ENCODE measurements at places on chromosomes 1 and 21.

GRCh38 chr1:197307136-197307535, 39.1 kb downstream of the CRB1 start:
- H3K27ac ChIP-seq: no peak overlapping the region
- DNase-seq: no peak
- H3K4me1 ChIP-seq: no peaks in the 10 kb centered on the region
- H3K27me3 ChIP-seq: peaks cover 3% of the 10 kb centered on the region

DNA sequence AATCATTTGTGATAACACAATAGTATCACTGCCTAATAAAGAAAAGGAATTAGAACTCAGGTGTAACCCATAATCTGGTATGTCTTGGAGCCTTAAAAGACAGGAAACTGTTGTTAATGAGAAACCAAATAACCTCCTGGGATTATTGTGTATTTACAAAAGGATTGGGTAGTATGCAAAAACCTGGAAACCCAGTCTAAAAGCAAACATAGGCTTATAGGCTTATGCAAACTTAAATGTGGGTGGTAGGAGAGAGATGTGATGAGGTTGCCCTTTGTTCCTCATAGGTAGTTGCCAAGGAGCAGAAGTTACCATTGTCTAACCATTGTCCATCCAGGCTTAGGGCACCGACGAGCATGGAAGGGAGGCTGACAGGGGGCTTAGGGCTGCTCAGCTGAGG, 165.8 kb downstream of the AK5 start:
- H3K27me3 ChIP-seq: peaks cover 7% of the 10 kb centered on the region
- H3K4me3 ChIP-seq: no peak overlapping the region
- no peak overlapping the region for H3K27ac ChIP-seq

DNA sequence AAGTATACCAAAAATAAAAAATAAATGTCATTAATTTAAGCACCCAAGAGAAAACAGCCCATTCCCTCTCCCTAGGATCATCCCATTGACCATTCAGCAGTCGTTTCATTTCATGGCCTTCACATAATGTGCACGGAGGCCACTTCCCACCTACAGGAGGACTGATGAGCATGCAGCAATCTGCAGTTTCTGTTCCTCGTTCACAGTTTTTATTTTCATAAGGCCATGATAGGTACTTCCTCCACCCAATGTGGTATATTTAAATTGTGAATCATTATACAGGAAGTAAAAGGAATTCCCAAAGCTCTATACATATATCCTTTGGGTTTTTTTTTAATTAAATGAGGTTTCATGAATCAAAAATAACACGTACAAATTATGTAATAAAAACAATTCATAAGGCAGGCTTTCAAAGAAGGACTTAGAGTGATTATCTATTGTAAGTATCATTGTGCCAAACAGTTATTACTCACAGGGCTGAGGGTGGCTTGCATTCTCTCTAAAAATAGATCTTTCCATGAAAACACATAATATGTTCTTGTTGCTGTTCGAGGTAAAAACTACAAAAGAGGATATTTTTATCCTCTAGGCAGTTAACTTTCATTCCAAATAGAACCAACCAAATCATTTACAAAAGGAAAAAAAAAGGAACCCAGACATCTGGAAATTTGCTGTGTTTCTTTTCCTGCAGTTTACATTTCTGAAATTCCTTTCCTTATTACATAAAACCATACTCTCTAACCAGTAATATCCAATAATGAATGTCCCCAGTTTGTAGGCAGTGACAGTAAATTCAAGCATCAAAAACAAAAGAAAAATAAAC, 27.5 kb upstream of the SLC44A3 start:
- H3K4me3 ChIP-seq: no peak overlapping the region
- DNase-seq: peak; percentile 14
- no peaks in the 10 kb centered on the region for H3K27me3 ChIP-seq
- H3K4me1 ChIP-seq: peaks cover 27% of the 10 kb centered on the region
- peak overlapping the region; percentile 56 for H3K27ac ChIP-seq

DNA sequence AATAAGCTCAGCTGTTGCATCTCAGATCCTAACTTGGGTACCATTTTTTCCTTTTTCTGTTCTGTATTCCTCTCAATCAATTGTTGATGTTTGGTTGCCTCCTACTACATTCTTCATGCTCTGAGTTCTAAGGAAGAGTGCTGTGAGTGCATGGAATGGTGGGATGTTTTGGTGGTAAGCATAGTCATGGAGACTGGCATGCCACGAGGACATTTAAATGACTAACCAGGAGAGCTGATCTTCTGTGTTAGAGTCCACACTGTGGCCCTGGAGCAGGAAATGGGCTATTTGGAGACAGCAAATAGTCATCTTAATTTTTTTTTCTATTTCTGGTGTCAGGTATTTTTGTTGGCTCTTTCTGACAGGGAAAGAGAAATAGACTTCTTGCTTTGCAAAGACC, 69.5 kb upstream of the HSD17B7 start:
- H3K4me3 ChIP-seq: no peak overlapping the region
- no peak for DNase-seq
- H3K27me3 ChIP-seq: no peaks in the 10 kb centered on the region
- H3K27ac ChIP-seq: no peak overlapping the region
- H3K36me3 ChIP-seq: no peaks in the 10 kb centered on the region

DNA sequence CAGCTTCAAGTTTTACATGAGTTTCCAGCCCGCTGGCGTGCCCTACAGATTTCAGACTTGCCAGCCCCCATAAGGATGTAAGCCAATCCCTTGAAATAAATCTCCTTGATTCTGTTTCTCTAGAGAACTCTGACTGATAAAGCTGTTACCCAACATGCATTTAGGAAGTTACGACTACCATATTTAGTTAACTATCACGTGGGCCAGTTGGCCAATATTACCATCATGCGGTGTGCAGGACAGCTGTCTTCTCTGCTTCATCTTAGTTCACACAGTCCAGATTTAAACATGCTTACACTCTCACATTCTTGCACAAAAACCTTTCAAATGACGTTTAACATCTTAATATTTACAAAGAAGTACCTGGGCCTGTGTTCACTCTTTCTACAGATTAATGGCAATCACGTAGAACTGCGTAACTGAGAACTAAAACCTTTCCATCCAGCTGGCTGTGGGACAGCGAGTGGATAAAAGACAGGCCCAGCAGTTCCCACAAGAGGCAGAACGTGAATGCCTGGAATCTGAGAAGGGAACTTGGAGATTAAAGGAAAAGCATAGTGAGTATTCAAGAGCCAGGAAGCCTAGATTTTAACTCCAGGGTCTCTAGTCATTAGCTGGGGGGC, 20.8 kb downstream of the FAM177B start:
- H3K27me3 ChIP-seq: no peaks in the 10 kb centered on the region
- DNase-seq: no peak
- H3K27ac ChIP-seq: no peak overlapping the region

DNA sequence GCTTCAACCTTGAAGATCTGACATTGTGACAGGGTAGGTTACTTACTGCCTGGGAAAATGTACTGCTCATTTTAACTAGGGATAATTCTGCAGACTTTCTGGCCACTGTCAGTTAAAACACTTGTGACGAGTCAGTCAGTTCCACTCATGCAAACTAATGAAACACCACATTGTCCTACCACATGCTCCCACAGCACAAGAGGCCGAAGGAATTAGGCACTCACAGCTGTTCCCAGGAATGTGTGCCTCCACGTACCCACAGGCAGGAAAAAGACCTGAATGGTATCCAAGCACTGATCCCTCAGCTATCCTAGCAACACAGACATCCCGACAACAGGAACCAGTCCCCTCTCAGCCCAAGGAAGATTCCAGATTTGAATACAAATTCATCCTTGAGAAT, 12.3 kb downstream of the BCAR3 start:
- H3K36me3 ChIP-seq: peaks cover 8% of the 10 kb centered on the region
- peaks cover 5% of the 10 kb centered on the region for H3K4me1 ChIP-seq
- H3K27me3 ChIP-seq: no peaks in the 10 kb centered on the region
- no peak overlapping the region for H3K27ac ChIP-seq

- no peaks in the 10 kb centered on the region for H3K27me3 ChIP-seq
- H3K27ac ChIP-seq: no peak overlapping the region
- no peak overlapping the region for H3K4me3 ChIP-seq
- H3K36me3 ChIP-seq: peaks cover 2% of the 10 kb centered on the region
Observed at GRCh38 chr1:159088050-159088449, 11.5 kb upstream of the AIM2 start.

DNA sequence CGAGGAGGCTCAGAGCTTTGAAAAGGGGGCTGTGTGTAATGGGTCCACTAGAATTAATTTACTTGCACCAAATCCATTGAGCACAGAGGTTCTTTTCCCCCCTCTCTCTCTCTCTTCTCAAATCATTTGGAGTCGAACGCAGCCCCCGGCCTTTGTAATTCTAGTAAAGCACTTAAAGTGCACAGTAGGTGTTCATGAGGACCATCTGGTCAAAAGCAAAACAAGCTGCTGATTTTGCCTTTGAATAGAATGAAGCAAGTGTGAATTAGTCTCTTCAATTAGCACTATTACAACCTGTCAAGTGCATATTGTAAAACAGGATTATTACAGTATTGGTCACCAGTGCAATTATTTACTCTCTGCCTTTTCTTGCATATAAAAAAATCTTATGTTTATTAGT, 259.9 kb downstream of the FAF1 start:
- no peaks in the 10 kb centered on the region for H3K27me3 ChIP-seq
- H3K4me3 ChIP-seq: no peak overlapping the region
- DNase-seq: no peak
- H3K27ac ChIP-seq: no peak overlapping the region

DNA sequence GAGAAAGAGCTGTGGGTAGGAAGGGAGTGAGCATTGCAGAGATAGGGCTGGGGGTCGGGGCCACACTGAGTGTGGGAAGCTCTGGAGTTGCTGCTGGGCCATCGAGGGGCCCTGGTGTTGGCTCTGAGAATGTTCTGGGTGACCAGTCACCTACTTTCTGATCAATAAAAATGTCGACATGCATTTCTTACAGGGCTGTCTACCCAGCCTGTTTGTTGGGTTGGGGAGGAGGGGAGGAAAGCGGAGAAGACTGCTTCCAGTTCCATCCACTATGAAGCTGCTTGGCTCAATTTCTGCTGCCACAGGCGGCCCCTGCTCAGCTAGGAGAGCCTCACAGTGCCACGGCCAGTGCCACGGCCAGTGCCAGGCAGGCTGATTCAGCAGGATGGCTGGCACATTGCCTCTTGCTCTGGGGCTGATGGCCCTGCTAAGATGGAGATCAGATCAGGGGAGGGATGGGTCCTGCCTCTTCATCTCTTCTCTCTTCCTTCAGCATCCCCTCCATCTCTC, 3.0 kb upstream of the PADI3 start:
- DNase-seq: no peak
- no peaks in the 10 kb centered on the region for H3K4me1 ChIP-seq
- H3K27ac ChIP-seq: no peak overlapping the region
- peaks cover 7% of the 10 kb centered on the region for H3K27me3 ChIP-seq
- H3K36me3 ChIP-seq: no peaks in the 10 kb centered on the region
